ENCODE measurements at places on chromosomes 11 and 22.
A peak's percentile ranks its signal among the peaks of the same experiment; 100 is the strongest.

DNA sequence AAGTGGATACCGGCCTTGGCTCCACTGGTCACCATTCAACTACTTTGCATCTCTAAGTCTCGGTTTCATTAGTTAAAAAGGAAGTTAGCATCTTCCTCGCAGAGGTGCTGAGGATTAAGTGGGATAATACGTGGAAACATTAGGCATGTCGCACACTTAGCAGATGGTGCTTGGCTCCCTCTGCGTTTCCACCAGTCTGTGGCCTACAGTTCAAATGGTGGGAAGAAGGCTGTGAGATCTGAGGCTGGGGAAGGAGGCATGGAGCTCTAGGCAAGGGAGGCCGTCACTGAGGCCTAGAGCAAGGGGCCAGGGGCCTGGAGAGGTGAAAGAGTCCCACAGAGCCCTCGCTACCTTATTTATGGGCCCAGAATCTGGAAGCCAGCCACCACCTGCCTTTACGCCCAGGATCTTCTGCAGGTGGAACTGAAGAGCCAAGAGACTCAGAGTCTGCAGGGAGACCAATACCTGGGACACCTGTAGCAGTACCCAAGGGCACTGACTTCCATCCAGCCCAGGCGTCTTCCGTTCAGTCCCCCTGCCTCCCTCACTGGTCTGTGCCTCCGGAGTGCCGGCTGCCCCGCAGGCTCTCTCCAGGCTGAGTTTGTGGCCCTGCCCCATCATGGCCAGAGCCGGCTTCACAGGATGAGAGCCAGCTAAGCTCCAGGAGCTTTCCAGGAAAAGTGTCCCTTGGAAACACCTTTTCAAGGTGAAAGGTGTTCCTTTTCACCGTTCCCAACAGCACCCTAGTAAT lies 66.1 kb upstream of the A4GALT start:
- DNase-seq = no peak

DNA sequence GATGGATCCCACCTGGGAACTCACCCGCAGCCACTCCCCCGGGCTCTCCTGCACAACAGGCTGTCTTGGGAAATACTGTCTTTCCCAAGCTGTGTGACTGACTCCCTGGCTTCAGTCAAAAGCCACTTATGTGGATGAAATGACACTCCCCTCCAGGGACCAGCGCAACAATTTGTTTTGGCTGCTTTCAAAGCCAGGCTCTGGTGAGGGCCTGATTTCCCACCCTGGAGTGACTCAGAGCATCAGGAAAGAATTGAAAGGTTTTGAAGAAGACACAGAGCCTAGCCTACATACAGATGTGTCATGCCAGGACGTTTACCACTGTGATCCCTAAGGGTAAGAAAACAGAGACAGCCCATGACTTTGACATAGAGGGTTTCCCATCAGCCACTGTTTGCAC lies 550.5 kb downstream of the MIAT start:
- DNase-seq = peak; percentile 39

DNA sequence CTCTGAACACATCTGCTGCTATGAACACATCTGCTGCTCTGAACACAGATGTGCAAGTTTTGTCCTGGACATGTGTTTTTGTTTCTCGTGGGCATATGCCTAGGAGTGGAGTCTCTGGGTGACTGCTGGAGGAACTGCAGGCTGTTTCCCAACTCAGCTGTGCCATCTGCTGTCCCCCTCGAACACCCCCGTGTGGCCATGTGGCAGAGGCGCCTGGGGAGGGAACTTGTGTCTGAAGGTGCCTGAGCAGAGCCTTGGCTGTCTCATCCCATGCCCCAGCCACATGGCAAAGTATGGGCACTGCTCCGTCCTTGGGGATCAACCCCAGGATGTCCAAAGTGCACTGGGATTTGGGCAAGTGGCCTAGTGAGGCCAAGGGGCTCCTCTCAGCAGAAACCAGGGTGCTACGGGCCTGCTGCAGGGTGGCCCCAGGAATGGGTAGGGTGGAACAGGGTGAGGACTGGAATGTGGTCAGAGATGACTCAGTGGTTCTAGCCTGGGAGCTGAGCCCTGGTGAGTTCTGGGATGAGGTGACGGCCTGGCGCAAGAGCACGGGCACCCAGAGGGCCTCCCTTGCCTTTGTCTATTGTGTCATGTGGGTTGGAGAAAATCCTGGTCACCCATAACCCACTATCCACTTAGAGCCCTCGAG lies 14.7 kb downstream of the GATD1 start:
- DNase-seq = peak; percentile 74

DNA sequence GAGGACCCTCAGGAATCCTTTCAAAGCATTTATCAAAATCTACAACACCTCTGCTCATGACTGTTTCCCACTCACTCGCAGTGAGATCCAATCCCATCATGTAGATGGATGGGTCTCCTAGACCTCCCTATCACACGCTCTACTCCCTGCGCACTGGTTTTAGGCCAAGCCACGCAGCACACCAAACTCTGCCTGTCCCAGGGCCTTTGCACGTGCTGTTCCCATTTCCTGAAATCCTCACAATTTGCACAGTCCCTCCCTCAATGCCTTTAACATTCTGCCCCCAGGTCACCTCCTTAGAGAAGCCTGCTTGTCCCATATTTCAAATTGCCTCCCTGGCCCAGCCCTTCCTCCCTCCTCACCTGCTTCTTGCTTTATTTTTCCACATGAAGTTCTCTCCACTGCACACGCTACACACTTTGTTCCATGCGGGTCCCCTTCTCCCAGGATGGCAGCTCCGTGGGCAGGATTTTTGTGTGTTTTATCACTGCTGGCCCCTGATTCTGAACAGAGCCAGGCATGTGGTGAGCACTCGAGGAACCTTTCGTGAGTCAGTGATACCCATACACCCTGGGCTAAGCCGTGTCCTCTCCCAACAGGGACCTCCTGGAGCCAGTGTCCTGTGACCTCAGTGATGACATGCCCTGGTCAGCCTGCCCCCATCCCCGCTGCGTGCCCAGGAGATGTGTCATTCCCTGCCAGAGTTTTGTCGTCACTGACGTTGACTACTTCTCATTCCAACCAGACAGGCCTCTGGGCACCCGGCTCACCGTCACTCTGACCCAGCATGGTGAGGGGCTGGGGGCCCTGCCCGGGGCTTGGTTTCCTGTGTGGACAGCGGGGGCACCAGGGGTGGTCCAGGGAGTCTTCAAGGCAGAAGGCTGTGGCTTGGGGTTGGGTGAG lies 12.2 kb downstream of the CSF2RB start:
- peak; percentile 1 for DNase-seq

GRCh38 chr11:100876815-100877520 lies 189.9 kb downstream of the ARHGAP42 start:
- DNase-seq = peak; percentile 98

GRCh38 chr22:45587638-45588505 lies 83.8 kb upstream of the ATXN10 start:
- peak; percentile 83 for DNase-seq

DNA sequence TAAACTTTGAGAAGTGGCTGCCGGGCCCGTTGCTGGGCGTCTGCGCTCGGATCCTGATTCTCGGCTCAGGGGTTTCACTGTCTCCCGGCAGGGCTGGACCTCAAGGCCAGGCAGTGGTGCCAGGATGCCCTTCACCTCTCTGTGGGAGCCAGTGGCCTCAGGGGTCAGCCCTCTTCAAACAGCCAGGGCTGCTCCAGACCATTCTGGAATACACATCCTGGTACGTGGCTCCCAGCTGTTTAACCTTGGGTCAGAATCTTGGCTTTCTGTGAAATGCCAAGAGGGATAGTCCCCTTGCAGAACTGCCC lies 70.5 kb downstream of the MPPED1 start:
- no peak for DNase-seq

DNA sequence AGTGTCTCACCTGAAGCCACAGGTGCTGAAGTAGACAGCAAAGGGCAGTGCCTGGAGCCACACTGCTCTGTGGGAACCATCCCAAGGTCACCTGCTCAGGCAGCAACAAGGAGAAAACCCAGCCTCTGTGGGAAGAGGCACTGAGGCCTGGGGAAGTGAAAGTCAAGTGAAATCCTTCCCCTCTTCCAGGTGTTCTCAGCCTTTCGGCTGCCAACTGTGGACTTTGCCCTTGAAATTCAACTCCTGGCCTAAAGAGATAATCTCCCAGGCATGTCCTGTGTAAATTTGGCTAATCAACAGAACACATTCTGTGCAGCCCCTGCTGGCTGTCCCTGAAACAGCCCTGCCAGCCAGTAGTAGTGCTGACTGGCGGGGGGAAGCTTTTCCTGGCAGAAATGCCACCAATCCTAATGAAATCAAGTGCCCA lies 112.1 kb downstream of the RPL27A start:
- DNase-seq = no peak

- peak; percentile 39 for DNase-seq
Observed at GRCh38 chr11:108680271-108680670, 15.4 kb downstream of the DDX10 start.

- no peak for DNase-seq
Observed at GRCh38 chr11:60919320-60919719, 4.9 kb upstream of the TMEM132A start.

DNA sequence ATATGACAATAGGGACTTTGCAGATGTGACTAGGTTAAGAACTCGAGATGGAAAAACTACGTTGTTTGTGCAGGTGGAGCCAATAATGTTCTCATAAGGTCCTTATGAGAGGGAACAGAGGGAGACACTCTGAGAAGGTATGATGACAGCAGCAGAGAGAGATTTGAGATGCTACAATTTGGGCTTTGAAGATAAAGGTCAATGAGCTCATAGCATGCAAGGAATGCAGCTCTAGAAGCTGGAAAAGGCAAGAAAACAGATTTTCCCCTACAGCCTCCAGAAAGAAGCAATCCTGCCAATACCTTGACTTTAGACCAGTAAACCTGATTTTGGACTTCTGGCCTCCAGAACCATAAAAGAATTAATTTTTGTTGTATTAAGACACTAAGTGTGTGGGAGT lies 21.1 kb downstream of the FAM76B start:
- peak; percentile 9 for DNase-seq

DNA sequence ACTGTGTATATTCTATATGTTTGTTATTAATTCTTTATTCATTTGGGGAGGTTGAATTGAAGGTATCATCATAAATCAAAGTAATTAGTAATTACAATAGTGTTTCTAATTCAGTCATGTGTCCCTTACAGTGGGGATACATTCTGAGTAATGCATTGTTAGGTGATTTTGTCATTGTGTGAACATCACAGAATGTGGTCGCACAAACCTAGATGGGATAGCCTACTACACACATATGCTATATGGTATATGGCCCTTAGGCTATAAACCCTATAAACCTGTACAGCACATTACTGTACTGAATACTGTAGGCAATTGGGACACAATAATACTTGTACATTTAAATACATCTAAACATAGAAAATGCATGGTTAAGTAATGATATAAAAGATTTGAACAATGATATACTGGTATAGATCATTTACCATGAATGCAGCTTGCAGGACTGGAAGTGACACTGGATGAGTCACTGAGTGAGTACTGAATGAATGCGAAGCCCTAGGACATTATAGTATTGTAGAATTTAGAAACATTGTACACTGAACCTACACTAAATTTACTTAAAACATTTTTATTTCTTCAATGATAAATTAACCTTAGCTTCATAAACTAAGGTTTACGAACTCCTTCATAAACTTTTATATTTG lies 936.2 kb upstream of the CHORDC1 start:
- peak; percentile 25 for DNase-seq

GRCh38 chr11:114401311-114401710 lies 845 bp downstream of the RBM7 start:
- DNase-seq = no peak

DNA sequence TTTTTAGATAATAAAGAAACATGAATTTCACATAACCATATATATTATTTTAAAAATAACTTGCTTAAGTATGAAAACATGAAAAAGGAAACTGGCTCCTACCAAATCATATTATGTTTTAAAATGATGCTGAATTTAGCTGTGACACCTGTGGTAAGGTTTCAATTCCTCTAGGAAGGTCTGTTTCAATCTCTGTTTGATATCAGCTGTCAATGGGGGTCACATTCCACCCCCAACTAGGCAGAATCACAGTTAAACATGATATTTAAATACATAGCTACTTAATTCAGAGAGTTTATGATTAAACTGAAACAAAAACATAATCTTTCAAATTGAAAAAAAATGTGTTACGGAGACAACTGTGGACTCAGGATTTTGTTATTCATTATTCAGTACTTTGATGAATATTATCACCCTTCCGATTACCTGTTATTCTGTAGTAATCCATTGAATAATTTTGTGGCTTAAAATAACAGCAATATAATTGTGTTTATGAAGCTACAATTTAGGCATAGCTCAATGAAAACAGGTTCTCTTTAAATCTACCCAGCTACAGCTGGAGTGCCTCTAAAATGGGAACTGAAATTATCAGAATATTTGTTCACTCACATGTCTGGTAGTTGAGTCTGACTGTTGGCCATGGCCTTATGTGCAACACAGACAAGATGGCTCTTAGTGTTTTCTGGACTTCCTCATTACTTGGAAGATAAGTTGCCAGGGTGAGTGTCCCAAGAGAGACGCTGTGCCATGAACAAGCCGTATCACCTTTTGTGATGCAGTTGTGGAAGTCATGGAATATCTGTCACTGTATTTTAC lies 244.6 kb upstream of the ANO3 start:
- no peak for DNase-seq

DNA sequence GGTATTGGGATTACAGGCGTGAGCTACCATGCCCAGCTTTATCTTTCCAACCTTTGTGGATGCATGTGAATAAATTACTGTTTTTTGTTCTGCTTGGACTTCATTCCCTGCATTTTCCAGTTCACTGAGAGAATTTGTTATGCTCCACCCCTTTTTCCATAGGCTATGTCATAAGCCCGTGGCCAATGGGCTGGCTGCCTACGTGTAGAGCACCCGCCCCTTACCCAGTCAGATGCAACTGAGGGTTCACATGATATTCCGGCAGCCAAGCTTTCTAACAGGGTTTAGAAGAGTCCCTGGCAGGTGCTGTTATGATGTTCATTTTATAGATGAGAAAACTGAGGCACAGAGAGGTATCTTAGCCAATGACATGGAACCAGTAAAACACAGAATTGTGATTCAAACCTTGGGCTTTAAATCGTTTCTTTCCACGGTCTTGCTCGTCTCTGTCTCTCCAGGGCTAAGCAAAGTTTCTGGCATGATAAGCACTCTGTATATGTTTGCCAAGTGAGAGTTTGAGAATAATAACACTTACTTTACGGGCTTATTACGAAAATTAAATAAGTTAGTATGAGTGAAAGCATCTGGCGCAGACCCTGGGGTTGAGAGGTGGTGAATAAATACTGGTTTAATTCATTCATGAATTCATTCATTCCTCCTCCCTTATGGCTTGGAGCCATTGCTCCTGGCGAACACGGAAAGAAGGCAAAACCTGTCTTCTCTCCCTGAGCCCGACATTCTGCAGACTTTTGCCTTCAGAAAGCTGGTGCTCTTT lies 42.4 kb upstream of the RASD2 start:
- peak; percentile 35 for DNase-seq

DNA sequence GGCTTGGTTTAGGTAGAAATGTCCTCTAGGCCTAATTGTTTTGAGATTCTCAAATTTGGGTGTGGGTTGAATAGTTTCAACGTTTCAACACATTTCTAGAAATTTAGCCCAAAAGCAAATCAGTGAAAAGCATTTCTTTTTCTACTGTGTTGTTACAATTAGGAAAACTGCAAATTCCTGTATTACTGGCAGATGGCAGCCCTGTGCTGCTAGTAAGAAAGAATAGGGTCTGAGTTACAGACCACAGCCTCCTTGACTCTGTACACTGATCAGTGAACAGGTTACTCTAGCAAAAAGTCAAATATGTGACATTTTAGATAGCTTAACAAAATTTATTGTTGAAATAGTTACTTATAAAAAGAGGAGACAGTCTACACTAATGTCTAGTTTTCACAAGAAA lies 703.0 kb downstream of the JRKL start:
- no peak for DNase-seq

GRCh38 chr11:128692753-128693415 lies 988 bp upstream of the FLI1 start:
- no peak for DNase-seq

Measured in IMR-90 (cell line).